ENCODE measurements at places on chromosomes 1 and 21. TPM values are rescaled to one million over a fixed set of nuclear protein-coding genes. Genes with fewer than 3 reads are reported as not detected.

Gene TSPAN1
- total RNA-seq, result not detected

Gene ASTN1
- 0.94 TPM for total RNA-seq

Gene OTUD3
- total RNA-seq, result 12.0 TPM

Gene SYCP1
- total RNA-seq, result not detected

Gene ARID1A
- total RNA-seq, result 147 TPM

Gene PDPN
- 199 TPM for total RNA-seq

Gene ADAMTS5
- 0.99 TPM for total RNA-seq

Gene LRRC71
- total RNA-seq, result not detected

Gene BARHL2
- not detected for total RNA-seq

Gene OR2L8
- 0.24 TPM for total RNA-seq

Gene INSRR
- not detected for total RNA-seq

Gene ASCL5
- 0.31 TPM for total RNA-seq

Gene SGIP1
- total RNA-seq, result 1.6 TPM

Gene LCE2C
- not detected for total RNA-seq

Gene SH2D5
- 7.2 TPM for total RNA-seq

Gene TRAF3IP3
- not detected for total RNA-seq

Gene IKBKE
- 6.6 TPM for total RNA-seq

Gene BGLAP
- total RNA-seq, result 2.4 TPM

Gene REN
- not detected for total RNA-seq

Gene HUNK
- total RNA-seq, result 5.7 TPM

Gene POLR3C
- 33.4 TPM for total RNA-seq

Gene ANKRD34A
- 0.39 TPM for total RNA-seq

Gene CAMK2N1
- 1.2 TPM for total RNA-seq

Gene ACTL8
- 0.26 TPM for total RNA-seq

Gene KANK4
- 0.11 TPM for total RNA-seq

Gene NFIA
- 0.35 TPM for total RNA-seq

Gene HES3
- total RNA-seq, result 89.9 TPM

Gene PRAMEF27
- not detected for total RNA-seq

Gene BATF3
- total RNA-seq, result 2.2 TPM

Gene TEDDM1
- total RNA-seq, result not detected

Gene CEP85
- 38.6 TPM for total RNA-seq

Gene DDAH1
- total RNA-seq, result 36.3 TPM

Gene OLIG2
- 2.0 TPM for total RNA-seq

Gene F13B
- not detected for total RNA-seq

Gene ST6GALNAC5
- total RNA-seq, result 3.8 TPM

Gene LCE1C
- not detected for total RNA-seq

Gene CASQ1
- total RNA-seq, result 0.55 TPM

Gene PHACTR4
- total RNA-seq, result 53.8 TPM

Gene MAP1LC3C
- 3.5 TPM for total RNA-seq

Gene B3GALT2
- not detected for total RNA-seq

Gene SLC30A10
- 0.20 TPM for total RNA-seq

Gene CCT8
- 356 TPM for total RNA-seq
